ENCODE measurements at places on chromosomes 11 and 22. TPM values are rescaled to one million over a fixed set of nuclear protein-coding genes. Genes with fewer than 3 reads are reported as not detected.

Gene RAG2
- not detected for total RNA-seq

Gene GLB1L2
- 21.7 TPM for total RNA-seq

- H3K4me1 ChIP-seq: peaks cover 15% of the 10 kb centered on the region
- no peaks in the 10 kb centered on the region for H3K27me3 ChIP-seq
- peak; percentile 61 for DNase-seq
- no peaks in the 10 kb centered on the region for H3K36me3 ChIP-seq
- H3K27ac ChIP-seq: peak within 1 kb of the TSS; percentile 57
These were observed at the start of gene MICALL1 for GRCh38 chr22:37905534-37906363. TSS of gene MICALL1 (plus strand) at chr22:37906297. CDS start at chr22:37906423, 126 bp downstream.

DNA sequence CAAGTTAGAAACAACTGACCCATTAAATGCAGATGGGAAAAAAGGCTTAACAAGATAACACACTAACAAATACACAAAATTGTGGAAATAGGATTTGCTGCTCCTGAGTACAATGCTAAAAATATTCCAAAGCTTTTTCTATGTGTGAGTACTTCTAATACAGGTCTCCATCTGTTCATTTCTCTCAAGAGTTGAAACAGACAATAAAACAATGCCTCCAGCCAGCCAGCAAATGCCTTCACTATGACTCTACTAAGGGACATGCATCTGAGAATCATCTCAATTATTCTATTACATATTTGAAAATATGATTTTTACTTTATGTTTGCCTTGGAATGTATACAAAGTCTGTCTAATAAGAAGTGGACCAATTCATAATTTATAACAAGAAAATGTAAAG, 119.0 kb downstream of the CADM1 start:
- no peak for DNase-seq
- H3K4me3 ChIP-seq: no peak overlapping the region
- no peaks in the 10 kb centered on the region for H3K36me3 ChIP-seq
- no peaks in the 10 kb centered on the region for H3K27me3 ChIP-seq

DNA sequence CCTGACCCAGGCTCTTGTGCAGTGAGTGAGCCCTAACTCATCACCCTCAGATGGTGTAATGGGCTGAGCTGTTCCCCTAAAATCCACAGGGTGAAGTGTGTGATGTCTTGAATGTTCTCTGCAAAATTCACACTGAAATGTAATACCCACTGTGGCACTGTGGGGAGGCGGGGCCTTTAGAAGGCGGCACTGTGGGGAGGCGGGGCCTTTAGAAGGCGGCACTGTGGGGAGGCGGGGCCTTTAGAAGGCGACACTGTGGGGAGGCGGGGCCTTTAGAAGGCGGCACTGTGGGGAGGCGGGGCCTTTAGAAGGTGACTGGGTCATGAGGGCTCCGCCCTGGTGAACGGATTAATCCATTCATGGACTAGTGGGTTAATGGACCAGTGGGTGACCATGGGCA, 33.0 kb downstream of the CHID1 start:
- H3K27me3 ChIP-seq: no peaks in the 10 kb centered on the region
- no peak overlapping the region for H3K27ac ChIP-seq
- no peaks in the 10 kb centered on the region for H3K36me3 ChIP-seq
- peak; percentile 69 for DNase-seq

DNA sequence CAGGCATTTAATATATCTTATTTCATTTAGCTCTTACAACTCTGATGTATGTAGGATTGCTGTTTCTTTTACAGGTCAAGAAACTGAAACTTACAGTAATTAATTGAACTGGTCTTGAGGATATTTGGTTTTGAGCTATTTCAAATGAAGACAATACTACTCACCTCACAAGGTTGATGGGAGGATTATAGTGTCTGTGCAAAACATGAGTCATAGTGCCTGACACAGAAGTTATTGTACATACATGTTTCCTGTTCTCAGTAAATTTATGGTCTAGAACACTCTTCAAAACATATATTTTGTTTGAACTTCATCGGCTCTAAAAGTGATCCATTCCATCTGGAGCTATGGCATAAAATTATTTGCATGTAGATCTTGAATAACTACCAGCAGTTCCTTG, 61.9 kb downstream of the CECR2 start:
- H3K4me3 ChIP-seq: no peak overlapping the region
- H3K36me3 ChIP-seq: no peaks in the 10 kb centered on the region
- no peaks in the 10 kb centered on the region for H3K27me3 ChIP-seq

- H3K27me3 ChIP-seq: no peaks in the 10 kb centered on the region
- peak overlapping the region; percentile 98 for H3K27ac ChIP-seq
- H3K4me1 ChIP-seq: peaks cover 7% of the 10 kb centered on the region
- H3K4me3 ChIP-seq: peak overlapping the region; percentile 88
These were observed 521 bp downstream of the PES1 start for GRCh38 chr22:30591191-30591587.

All from A673 (cell line).